ENCODE measurements at places on chromosomes 3 and 15.

DNA sequence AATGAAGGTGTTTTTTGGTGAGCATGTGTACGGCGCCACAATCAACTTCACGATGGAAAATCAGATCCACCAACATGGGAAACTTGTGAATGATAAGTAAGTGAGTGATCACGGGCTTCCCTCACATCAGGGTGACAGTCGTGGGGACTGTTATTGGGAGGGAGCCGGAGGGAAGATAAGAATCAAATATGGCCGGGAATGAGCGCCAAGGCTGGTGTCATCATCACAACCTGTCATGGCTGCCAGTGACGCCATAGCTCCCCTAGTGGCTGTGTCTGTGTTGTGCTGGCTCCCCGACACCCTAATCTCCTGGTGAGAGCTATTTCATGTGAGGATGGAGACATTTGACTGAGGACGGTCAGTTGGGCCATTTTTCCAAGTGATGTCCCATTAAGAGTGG lies 168.5 kb downstream of the SV2B start:
- DNase-seq = no peak

- no peak for DNase-seq
Observed at GRCh38 chr3:170144437-170144843, 37.1 kb downstream of the PHC3 start.

DNA sequence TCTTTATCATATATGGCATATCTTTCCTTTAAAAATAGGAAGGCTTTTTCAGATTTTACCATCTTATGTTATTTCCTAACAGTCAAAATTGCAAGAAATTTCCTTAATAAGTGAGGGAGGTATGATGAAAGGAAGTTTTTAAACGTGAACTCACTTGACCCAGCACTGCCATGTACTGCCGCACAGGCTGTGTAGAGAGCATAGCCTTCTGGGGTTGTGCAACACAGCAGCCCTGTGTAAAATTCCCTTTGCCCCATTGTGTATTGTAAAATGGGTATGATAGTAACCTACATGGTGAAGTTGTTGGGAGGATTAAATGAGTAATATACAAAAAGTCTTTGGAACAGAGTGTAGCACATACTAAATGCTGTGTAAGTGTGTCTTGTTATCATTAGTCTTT lies 78.6 kb downstream of the PEX5L start:
- DNase-seq = no peak

DNA sequence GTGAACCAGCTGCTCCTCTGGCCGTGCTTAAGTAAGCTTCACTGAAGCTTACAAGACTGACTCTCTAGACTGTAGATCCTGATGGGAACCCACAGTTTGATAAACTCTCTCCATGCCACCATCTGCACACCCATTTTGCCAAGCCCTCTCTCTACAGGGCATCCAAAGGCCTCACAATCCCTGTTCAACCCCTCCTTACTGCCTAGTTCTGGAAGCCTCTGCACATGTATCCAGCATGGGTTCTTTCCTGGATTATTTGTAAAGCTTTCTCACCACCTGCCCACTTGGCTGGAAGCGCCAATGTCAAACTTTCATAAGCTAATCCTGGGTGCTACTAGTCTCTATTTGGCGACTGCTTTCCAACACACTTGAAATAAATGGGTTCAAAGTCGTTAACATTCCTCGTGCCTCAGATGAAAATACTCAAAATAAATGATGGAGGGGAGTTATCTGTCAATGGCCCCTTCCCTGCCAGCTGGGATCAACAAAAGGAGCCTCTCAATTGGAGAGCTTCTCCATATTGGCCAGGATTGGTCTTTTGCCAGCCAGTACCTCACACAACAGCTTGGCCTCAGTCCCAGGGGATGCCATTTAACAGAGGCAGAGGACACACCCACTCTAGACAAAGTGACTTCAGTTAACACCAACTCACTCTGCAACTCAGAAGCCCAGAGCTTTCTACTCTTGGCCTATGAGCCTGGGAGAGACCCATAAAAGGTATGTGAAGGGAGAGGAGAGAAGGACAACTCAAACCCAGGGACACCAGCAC lies 48.1 kb downstream of the SH3BP5 start:
- DNase-seq = no peak

DNA sequence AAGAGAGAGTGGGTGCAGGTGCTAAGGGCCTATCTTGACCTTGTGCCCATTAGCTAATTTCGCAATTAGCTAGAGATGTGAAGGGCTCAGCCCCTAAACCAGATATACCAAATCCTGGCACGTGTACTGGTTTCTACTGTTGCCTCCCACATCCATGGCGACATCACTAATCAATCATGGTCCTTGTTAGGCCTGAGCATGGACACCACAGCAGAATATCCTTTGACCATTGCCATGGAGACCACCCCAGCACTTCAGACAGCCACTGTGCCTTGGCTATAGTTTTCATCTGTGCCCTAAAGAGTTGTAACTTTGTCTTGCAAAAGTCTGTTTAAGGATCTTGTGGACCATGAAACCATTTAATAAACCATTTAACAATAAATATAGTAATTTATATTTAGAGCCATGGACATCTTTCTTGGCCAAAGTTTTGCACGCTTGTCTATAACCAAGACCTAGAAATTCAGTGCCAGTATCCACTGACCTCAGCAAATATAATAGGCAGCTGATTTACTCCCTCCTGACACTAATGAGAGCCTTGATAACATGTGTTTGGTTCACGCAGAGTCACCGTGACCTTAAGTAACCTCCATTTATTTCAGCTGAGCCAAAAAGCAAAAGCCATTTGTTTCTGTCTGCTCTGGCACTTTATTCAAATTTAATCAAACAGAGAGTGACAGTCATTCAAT lies 43.4 kb downstream of the COLQ start:
- DNase-seq = no peak

- DNase-seq = no peak
Observed at GRCh38 chr15:93067649-93068085, 21.3 kb downstream of the RGMA start.

DNA sequence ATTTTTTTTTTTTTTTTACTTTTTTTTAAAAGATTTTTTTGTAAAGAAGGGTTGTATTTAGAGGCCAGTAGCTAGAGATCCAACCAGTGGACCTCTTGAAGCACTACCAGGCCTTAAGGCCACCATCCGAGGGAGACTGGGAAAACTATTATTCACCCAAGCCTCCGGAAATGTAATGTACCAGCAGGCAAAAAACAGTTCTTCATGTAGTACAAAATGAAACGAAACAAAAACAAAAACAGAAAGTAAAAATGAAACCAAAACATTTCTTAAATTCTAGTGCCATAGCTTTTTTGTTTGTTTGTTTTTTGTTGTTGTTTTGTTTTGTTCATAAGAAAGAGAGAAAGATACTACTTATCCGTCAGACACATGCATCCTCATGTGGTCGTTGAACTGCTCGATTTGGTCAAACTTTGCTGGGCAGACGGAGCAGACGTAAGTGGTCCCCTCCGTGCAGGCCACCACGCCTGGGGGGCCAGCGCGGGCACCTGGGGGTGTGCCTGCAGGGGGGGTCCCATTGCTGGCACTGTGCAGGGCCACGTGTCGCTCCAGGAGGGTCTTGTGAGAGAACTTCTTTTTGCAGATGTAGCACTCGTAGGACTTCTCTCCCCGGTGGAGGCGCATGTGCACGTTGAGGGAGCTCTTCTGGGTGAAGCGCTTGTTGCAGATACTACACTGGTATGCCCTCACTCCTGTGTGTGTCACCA lies 45.0 kb downstream of the TIGIT start:
- DNase-seq = no peak

- DNase-seq = no peak
Observed at GRCh38 chr15:80739919-80740318, 39.3 kb upstream of the CEMIP start.

DNA sequence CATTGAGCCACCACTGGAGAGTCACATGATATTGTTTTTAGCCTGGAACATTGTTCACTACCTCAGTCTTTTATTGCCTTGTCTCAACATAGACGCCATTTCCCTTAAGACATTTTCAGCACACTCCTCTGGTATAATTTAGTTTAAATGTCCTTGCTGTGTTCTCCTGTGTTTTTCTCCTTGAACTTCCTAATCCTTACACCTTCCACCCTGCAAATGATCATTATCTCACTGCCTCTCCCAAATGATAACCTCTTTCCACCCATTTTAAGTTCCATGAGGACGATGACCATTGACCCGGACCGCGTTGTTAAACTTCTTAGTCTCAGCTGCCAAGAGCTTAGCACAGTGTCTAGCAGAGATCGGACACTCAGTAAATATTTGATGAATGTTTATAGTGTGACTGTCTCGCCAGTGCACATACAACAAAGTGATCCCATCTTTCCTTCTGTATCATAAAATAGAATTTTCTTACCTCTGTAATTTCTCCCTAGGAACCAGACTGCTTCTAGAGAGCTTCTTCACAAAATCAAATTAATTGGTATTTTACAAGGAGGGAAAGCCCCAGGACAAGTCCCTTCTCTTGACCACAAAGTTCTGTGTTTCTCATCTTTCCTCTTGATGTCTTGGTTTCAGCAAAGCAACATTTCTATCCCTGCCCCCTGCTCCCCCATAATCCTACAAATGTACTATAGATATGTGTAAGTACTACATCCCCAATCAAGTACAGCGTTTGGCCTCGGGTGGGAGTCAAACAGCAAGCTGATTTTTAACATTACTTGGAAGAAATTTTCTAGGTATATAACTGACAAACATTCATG lies 429.6 kb downstream of the LPP start:
- DNase-seq = no peak

DNA sequence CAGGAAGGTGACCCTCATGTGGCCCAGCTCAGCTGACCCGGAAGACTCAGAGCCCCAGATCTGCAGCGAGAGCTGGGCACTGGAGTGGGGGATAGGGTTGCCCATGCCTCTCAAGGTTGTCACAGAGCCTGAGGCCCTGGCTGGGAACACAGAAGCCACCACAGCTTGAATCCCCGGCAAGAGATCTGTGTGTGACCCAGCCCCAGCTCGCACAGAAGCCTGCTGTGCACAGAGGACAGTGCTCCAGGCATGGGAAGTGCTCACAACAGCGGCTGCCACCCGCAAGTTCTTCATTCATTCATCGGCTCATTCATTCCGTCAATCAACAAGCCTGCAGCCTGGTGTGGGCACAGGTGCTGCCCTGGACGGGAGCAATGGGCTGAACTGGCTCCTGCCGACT lies 36.4 kb downstream of the DNAJB8 start:
- no peak for DNase-seq

GRCh38 chr15:101100593-101101442 lies 151.0 kb downstream of the CHSY1 start:
- DNase-seq = no peak

DNA sequence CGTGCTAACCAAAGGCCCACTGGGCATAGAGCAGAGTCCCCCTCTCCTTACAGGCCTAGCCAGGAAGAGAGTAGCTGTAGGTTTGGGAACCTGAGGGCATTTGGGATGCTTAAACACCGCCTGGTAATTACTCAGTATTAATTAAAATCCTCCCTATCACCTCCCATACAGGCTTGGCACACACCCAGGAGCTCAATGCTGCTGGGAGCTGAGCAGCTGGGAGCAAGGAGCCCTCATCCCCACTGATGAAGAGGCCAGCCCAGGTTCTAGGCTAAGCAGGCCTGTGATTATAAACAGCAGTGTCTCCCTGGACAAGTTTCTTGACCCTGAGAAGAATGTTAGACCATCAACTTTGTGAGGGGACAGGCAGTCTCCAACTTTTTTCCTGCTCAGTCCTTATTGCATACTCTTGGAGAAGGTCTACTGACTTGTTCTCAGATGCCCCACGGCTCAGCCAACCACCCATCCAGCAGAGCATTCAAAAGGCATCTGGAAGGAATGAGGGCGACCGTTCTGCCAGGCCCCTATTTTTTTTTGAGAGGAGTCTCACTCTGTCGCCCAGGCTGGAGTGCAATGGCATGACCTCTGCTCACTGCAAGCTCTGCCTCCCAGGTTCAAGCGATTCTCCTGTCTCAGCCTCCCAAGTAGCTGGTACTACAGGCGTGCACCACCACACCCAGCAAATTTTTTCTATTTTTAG lies 1.3 kb upstream of the PRKAR2A start:
- no peak for DNase-seq

GRCh38 chr3:110932567-110932966 lies 139.0 kb upstream of the NECTIN3 start:
- no peak for DNase-seq

GRCh38 chr3:16146015-16146730 lies 28.3 kb upstream of the GALNT15 start:
- no peak for DNase-seq

DNA sequence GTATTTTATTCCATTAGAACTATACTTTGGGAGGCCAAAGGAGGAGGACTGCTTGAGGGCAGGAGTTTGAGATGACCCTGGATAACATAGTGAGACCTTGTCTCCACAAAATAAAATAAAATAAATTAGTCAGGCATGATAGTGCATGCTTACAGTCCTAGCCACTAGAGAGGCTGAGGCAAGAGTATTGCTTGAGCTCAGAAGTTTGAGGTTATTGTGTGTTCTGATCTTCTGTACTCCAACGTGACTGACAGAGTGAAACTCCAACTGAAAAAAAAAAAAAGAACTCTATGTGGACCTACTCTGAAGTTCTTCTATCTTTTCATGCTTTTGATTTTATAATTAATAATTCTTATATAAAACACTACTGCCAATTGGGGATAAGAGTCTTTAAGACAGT lies 1560.0 kb upstream of the GBE1 start:
- DNase-seq = no peak

GRCh38 chr3:129310111-129311011 lies 31.7 kb downstream of the HMCES start:
- DNase-seq = no peak

- no peak for DNase-seq
Observed at GRCh38 chr3:186121278-186121677, 12.4 kb upstream of the ETV5 start.

GRCh38 chr15:31487811-31488436 lies 161.3 kb downstream of the KLF13 start:
- DNase-seq = no peak

DNA sequence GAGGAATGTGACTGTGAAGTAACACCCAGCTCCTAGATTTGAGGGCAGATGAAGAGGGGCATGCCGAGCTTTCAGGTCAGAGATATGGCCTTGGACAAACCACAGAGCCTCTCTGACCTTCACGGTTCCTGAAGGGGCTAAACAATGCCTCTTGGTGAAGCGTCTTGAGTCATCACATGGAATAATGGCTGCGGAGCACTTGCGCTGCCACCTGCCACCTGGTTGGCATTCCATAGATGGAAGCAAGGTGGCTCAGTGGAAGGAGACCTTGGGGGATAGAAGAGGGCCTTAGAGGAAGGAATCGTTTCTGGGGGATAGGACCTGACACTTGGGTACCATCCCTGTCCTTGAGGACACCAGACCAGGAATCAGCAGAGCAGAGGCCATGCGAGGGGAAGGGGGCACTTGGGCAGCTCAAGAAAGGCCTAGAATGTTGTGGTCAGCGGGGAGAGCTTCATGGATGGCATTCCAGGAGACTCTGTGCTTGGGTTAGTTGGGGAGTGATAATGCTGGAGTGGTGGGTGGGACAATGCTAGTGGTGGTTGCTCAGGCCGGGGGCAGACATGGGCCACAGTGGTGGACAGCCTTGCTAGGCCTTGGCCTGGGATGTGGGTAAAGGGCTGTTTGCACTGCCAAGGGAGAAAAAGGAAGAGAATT lies 12.6 kb downstream of the MRAS start:
- DNase-seq = no peak

DNA sequence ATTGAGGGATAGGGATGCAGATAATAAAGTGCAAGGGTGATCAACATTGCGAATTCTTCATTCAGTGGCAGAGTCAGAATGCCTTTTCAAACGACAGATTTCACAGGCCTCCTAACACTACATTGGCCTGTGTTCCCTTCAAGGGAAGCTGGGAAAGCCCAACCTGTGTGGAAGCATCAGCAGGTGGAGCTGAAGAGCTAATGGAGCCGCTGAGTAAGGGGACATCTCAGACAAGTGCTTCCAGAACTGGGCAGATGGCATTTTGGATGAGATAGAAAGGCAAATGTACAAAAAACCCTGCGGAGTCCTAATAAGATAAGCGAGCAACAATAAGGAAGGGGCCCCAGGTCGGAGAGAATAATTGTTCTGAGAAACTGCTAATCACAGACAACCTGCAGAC lies 8.5 kb upstream of the SLC24A5 start:
- DNase-seq = no peak

Measured in amniotic stem cell (primary cell).